ENCODE measurements at places on chromosomes 11 and 22. TPM values are rescaled to one million over a fixed set of nuclear protein-coding genes. Genes with fewer than 3 reads are reported as not detected.

Gene MMP8
- 2.8 TPM for total RNA-seq

Gene RBM7
- total RNA-seq = 37.1 TPM

Gene ALDH3B1
- total RNA-seq = 4.4 TPM

Gene CLMP
- total RNA-seq = 30.9 TPM

Gene NXPE1
- total RNA-seq = not detected

Gene C1QTNF5
- total RNA-seq = 39.0 TPM

Gene SMTNL1
- 9.8 TPM for total RNA-seq

Gene ACRV1
- not detected for total RNA-seq

Gene TSSK2
- total RNA-seq = not detected

Gene LSP1
- total RNA-seq = 23.6 TPM

Gene DMC1
- 2.9 TPM for total RNA-seq

Gene LUZP2
- 1.5 TPM for total RNA-seq

Gene SNRPD3
- total RNA-seq = 176 TPM

Gene IL18
- total RNA-seq = 6.1 TPM

Gene OR8G1
- not detected for total RNA-seq

Gene SHISAL1
- total RNA-seq = 2.7 TPM

Gene WNT11
- 30.8 TPM for total RNA-seq

Gene RBMXL2
- 0.64 TPM for total RNA-seq

Gene USH1C
- total RNA-seq = 28.3 TPM

Gene PGAP2
- 28.1 TPM for total RNA-seq

Gene DDI1
- not detected for total RNA-seq

Gene SIPA1
- total RNA-seq = 35.8 TPM

Gene MAFF
- total RNA-seq = 17.2 TPM

Gene LRRC55
- 2.0 TPM for total RNA-seq

Gene DRICH1
- 1.2 TPM for total RNA-seq

Gene CASP5
- total RNA-seq = not detected

Gene SCGB1A1
- not detected for total RNA-seq

Gene ACCS
- 49.2 TPM for total RNA-seq

Gene OR2AT4
- total RNA-seq = not detected

Gene RAG2
- 0.58 TPM for total RNA-seq

Gene CHRM1
- not detected for total RNA-seq

Gene B3GAT1
- 1.6 TPM for total RNA-seq

Gene TCF20
- 30.8 TPM for total RNA-seq

Gene FIBP
- total RNA-seq = 119 TPM

Gene KCNK7
- 0.35 TPM for total RNA-seq

Gene BIRC3
- 4.4 TPM for total RNA-seq

Gene C11orf91
- not detected for total RNA-seq

Gene SEZ6L
- total RNA-seq = 0.53 TPM

Gene SLC22A6
- 9.7 TPM for total RNA-seq

Gene IGHMBP2
- 18.0 TPM for total RNA-seq

Gene ZP1
- not detected for total RNA-seq

Gene GSTT2
- not detected for total RNA-seq

Gene CAPN5
- 24.8 TPM for total RNA-seq

Gene NPAS4
- total RNA-seq = 3.1 TPM

Gene OR4A16
- not detected for total RNA-seq

Gene OR8D1
- total RNA-seq = not detected

Gene BAIAP2L2
- total RNA-seq = 4.5 TPM

Gene TRIM44
- total RNA-seq = 18.5 TPM

Gene MRGPRX4
- total RNA-seq = not detected

Gene AP1B1
- total RNA-seq = 57.2 TPM

Gene MPEG1
- total RNA-seq = 20.3 TPM

Measured in metanephros (tissue), 2 donors.